ENCODE measurements at places on chromosomes 16 and 17.

- no peak for DNase-seq
Measured at GRCh38 chr16:68230956-68231355, 5.0 kb downstream of the ESRP2 start.

DNA sequence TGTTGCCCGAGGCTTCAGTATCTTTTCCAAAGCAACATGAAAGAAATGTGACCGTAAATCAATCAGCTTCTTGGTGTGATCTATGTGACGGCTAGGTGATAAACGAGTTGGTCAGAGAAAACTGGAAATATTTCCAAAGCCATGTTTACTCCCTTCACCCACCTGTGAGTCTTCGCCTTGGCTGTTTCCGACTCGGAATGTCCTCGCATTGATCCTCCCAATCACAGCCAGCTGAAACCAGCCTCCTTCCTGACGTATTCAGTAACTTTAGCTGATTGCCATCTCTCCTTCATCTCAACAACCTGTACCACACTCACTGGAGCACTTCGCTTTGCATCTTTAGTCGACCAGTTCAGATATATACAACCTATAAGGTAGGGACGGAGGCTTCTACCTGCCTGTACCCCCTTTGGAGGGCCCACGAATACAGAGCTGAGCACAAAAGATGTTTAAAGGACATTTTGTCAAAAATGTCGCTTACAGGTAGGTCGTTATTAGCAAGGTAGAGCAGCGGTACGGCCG lies 705 bp downstream of the KRABD2 start:
- DNase-seq, result no peak

- DNase-seq, result no peak
Measured at GRCh38 chr17:76106703-76107102, 3.1 kb upstream of the EXOC7 start.

DNA sequence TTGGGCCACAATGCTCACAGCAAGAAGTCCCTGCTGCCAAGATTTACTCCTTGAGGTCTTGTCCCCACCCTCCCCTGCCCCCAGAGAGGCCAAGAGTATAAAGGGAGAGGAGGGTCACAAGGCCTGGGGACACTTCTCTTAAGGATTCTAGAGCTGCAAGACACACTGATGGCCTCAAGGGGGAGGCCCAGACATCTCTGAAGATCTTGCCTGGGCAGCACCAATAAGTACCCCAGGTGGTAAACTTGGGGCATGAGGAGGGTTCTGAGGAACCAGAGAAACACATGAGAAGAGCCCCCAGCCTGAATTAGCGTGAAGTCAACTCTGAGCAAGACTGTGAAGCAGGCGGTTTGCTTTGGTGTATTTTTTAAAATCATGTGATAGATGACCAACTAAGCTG lies 26.8 kb upstream of the MTMR4 start:
- DNase-seq, result no peak

- no peak for DNase-seq
Measured at GRCh38 chr16:65185241-65185778, 63.4 kb upstream of the CDH11 start.

DNA sequence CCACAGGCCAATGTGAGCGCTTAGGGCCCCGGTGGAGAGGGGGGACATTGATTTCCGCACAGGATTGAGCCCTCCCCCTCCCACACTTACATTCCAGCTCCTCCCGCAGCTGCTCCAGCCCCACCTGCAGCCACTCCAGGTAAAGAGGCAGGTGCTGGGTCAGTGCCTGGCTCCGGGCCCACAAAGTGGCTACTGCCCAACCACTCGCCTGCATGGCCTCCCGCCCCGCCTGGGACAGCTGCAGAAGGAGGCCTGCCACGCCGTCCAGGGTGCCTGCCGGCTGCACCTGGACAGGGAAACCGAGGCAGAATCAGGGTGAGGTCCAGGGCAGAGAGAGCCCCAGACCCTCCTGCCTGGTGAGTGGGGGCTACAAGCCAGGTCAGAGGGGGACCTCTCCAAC lies 46.3 kb downstream of the RMI2 start:
- DNase-seq, result no peak

DNA sequence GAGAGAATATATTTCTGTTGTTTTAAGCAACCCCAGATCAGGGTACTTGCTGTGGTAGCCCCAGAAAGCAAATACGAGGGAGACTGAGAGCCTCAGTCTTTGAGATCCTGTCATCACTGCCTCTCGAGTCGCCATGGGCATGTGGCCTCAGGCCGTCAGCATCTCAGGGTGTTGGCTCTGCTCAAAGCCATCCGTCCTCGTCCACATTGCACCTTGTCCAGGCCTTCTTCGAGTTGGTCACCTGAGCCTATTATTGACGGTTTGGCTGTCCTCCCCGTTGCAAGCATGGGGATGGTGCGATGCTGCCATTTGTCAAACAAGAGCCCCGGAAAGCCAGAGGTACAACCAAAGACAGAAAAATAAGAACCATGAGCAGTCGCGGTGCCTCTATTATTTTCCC lies 136.9 kb downstream of the IRF8 start:
- DNase-seq, result no peak

- DNase-seq, result no peak
Measured at GRCh38 chr16:58024486-58025350, 836 bp upstream of the MMP15 start.

- DNase-seq, result no peak
Measured at GRCh38 chr17:69428252-69428980, 13.9 kb downstream of the MAP2K6 start.
